ENCODE measurements at places on chromosomes 1 and 21.
A peak's percentile ranks its signal among the peaks of the same experiment; 100 is the strongest.

GRCh38 chr1:207812778-207813511 lies 61.1 kb downstream of the CD46 start:
- no peak for DNase-seq

GRCh38 chr1:109275706-109276345 lies 7.1 kb downstream of the PSRC1 start:
- DNase-seq, result no peak

DNA sequence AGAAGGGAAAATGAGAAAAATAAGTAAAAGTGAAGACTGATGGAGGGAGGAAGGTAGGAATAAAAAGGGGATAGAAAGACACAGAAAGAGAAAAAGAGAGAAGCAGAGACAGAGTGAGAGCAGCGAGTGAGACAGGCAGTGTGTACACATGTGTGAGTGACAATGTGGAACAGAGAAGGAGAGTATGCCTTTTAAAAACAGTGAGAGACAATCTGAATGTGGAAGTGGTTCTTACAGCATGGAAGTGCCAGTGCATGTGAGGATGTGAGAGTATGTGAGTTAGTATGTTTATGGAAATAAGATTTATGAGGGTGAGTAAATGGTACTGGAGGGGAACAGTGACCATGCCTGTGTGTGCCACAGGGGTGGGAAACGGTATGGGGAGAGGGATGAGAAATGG lies 1.2 kb downstream of the NEGR1 start:
- DNase-seq, result no peak

DNA sequence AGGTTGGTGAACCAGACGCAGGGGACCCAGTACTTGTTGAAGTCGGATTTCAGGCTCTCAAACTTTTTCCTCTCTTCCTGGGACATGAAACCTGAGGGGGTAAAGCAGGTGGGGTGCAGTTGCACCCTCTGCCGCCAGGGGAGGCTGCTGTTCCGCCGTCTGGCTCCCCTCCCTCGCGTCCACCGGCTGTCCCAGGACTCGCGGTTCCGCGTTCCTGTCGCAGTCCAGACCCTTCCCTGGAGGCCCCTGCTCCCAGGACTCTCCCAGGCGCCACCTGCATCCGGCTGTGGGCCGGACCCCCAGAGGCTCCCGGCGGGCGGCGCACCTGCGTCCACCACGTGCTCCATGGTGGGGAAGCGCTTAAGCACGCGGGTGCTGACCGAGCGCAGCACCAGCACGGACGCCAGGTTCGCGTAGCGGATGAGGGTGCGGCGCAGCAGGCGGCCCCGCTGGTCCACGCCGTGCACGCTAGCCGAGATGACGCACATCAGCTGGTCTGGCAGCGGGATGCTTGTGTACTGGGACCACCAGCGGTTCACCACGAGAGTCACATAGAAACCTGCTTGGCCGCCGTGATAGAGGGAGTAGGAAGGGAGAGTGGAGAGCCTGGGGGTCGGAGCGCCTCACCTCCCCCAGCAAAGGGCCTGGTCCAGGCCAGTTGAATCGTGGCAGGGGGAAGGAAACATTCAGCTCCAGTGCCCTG lies 1.7 kb downstream of the BEST4 start:
- DNase-seq, result peak; percentile 62

DNA sequence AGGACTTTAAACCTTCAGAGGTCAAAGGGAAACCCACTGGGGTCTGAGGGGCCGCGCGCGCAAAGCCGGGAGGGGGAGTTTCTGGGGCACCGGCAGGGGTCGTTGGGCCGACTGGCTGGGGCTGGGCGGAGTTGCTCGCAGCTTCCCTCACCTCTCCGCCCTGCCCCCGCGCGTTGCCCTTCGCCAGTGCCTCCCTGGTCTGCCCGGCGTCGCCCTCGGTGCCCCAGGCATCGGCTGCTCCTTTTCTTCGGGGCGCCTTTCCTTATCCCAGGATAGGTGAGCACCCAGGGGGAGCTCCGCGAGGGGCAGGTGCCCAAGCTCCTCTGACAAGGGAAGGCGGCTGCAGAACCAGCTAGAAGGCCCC lies 390 bp upstream of the NGF start:
- DNase-seq, result no peak

GRCh38 chr1:30378991-30379581 lies 344.3 kb downstream of the MATN1 start:
- no peak for DNase-seq

GRCh38 chr1:90504509-90504908 lies 212.6 kb downstream of the BARHL2 start:
- no peak for DNase-seq

GRCh38 chr1:109930252-109930993 lies 19.8 kb downstream of the CSF1 start:
- no peak for DNase-seq

- no peak for DNase-seq
Observed at GRCh38 chr1:228182296-228183030, 16.9 kb downstream of the IBA57 start.

- DNase-seq, result no peak
Observed at GRCh38 chr21:35399002-35399530, 350.0 kb upstream of the RUNX1 start.

DNA sequence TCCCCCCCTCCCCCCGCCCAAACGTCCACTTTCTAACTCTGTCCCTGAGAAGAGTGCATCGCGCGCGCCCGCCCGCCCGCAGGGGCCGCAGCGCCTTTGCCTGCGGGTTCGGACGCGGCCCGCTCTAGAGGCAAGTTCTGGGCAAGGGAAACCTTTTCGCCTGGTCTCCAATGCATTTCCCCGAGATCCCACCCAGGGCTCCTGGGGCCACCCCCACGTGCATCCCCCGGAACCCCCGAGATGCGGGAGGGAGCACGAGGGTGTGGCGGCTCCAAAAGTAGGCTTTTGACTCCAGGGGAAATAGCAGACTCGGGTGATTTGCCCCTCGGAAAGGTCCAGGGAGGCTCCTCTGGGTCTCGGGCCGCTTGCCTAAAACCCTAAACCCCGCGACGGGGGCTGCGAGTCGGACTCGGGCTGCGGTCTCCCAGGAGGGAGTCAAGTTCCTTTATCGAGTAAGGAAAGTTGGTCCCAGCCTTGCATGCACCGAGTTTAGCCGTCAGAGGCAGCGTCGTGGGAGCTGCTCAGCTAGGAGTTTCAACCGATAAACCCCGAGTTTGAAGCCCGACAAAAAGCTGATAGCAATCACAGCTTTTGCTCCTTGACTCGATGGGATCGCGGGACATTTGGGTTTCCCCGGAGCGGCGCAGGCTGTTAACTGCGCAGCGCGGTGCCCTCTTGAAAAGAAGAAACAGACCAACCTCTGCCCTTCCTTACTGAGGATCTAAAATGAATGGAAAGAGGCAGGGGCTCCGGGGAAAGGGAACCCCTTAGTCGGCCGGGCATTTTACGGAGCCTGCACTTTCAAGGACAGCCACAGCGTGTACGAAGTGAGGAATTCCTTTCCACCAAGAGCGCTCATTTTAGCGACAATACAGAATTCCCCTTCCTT lies 158.1 kb downstream of the RUNX1 start:
- no peak for DNase-seq

- DNase-seq, result no peak
Observed at GRCh38 chr21:37237764-37238163, 29.4 kb downstream of the VPS26C start.

GRCh38 chr1:226360106-226360746 lies 47.7 kb downstream of the PARP1 start:
- DNase-seq, result no peak

DNA sequence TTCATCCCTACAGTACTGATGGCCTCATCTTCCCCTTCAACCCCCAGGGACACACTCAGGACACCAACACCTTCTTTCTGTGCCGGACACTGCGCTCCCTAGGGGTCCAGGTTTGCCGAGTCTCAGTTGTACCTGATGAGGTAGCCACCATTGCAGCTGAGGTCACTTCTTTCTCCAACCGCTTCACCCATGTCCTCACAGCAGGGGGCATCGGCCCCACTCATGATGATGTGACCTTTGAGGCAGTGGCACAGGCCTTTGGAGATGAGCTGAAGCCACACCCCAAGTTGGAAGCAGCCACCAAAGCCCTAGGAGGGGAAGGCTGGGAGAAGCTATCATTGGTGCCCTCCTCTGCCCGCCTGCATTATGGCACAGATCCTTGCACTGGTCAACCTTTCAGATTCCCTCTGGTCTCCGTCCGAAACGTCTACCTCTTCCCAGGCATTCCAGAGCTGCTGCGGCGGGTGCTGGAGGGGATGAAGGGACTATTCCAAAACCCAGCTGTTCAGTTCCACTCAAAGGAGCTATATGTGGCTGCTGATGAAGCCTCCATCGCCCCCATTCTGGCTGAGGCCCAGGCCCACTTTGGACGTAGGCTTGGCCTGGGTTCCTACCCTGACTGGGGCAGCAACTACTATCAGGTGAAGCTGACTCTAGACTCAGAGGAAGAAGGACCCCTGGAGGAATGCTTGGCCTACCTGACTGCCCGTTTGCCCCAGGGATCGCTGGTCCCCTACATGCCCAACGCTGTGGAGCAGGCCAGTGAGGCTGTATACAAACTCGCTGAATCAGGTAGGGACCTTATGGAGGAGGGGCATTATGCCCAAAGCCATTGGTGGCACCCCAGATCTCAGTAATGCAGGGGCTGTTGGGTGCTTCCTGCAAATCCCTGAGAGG lies 5.1 kb upstream of the LENEP start:
- DNase-seq, result no peak

GRCh38 chr1:151009206-151009587 lies 948 bp downstream of the PRUNE1 start:
- DNase-seq, result no peak

DNA sequence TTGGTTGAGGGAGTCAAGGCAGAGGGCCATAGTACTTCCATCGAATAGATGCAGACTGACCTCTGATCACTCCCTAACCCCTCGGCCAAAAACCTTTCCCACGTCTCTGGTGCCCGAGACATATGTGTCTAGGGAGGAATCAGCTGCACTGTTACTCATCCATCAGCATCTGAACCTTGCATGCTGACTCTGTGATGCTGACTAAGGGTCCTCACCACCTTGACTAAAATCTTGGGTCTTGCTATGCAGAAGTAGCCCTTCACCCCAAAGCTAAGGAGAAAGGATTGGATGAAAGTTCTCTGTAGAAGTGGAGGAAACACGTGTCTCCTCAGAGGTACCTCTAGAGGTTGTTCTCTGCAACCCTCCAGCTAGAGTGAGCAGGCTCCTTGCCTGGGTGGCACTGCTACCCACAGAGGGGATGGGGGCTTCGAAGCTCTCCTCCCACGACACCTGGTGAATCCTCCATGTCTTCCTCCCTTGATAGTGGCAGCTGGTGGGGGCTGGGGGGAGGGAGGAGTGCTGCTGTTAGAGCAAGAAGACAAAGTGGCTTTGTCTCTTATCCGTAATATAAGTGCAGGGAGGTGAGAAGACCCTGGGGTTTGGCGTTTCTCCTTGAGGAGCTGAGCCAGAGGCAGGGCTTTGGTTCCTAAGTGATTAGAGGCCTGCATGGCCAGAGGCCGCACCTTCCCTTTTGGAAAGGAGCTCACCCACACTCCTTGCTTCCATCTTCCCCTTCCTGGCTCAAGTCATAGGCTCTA lies 45.1 kb downstream of the ATP2B4 start:
- no peak for DNase-seq

GRCh38 chr21:30710499-30710898 lies 8.1 kb downstream of the KRTAP21-3 start:
- DNase-seq, result no peak

DNA sequence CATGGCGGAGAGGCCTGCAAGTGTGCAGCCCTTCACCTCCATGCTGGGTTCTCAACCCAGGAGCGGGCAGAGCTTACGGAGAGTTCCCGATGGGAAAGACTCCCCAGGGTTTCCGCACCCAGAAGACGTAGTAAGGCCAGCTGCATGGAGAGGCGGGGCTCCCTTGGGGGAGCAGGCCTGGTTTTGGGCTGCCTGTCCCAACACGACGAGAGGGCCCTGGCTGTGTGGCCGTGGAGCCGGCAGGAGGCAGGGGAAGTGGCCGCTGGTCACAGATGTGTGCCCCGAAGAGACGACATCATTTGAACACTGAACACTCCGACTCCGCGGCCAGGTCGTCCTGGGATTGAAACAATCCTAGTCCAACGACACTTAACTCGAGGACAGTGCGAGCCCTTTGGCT lies 57.0 kb downstream of the MORN1 start:
- no peak for DNase-seq

DNA sequence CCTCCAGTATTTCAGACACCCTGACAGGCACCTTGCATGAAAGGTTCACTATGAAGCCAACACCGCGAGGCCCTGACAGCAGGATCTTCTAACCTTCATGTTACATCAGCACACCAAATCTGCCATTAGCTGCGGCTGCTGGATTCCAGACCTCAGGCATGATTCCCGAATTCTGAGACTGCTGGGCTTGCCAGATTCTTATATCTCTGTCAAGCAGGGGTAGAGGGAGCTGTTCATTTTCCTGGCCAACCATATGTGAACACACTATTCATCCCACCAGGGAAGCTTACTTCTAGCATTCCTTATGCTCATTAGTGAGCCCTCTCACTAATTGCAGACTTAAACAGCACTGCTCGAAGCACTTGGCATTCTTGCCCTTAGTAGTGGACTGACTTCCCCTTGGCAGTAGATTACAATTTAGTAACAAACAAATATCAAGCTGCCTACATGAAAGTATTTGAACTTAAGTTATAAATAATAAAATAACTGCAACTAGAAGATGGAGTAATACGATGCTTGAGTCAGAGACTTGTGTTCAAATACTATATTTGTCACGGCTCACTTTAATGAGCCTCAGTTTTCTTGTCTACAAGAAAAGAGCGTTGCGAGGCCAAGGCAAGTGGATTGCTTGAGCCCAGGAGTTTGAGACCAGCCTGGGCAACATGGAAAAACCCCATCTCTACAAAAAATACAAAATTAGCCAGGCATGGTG lies 43.3 kb downstream of the NID1 start:
- no peak for DNase-seq

DNA sequence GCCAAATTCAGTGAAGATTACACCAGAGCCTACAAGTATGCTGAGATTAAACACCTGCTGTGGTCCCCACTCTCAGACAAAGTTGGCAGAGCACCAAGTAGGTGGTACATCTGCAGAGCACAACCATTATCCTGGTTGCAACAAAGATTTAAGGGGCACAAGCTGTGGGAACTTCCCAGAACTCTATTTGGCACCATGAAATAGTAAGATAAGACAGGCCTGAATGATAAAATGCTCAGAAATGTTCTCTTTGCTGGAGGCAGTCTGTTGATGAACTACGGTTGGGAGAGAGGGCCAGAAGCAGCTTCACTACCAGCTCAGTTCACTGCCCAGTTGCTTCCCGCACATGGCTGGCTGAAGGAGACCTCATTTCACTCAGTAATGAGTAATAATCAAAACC lies 19.9 kb downstream of the RPL5 start:
- DNase-seq, result no peak

GRCh38 chr1:183871142-183871541 lies 66.2 kb downstream of the RGL1 start:
- DNase-seq, result no peak

Data from stimulated activated CD4-positive, alpha-beta T cell treated with anti-CD3 and anti-CD28 coated beads, Interleukin-15, amount 100 ng/mL, for 1 hour (primary cell).